ENCODE measurements at places on chromosomes 4 and X. TPM values are rescaled to one million over a fixed set of nuclear protein-coding genes. Genes with fewer than 3 reads are reported as not detected.

- DNase-seq: no peak
Measured at GRCh38 chr4:183223053-183223452, 97.0 kb downstream of the CLDN22 start.

DNA sequence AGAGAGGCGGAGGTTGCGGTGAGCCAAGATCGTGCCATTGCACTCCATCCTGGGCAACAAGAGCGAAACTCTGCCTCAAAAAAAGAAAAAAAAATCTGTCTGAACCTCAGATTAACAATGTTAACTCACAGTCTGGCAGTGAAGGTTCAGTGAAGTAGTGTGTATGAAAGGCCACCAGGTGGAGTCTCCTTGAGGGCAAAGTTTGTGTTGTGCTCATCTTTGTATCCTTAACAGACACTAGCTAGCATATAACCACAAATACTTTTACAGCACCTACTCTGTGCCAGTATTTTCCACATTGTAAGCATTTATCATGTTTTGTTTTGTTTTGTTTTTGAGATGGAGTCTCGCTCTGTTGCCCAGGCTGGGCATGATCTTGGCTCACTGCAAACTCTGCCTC is 46.0 kb upstream of the MGST2 start:
- peak; percentile 39 for DNase-seq

- no peak for DNase-seq
Measured at GRCh38 chr4:108432418-108432817, 188.0 kb upstream of the RPL34 start.

DNA sequence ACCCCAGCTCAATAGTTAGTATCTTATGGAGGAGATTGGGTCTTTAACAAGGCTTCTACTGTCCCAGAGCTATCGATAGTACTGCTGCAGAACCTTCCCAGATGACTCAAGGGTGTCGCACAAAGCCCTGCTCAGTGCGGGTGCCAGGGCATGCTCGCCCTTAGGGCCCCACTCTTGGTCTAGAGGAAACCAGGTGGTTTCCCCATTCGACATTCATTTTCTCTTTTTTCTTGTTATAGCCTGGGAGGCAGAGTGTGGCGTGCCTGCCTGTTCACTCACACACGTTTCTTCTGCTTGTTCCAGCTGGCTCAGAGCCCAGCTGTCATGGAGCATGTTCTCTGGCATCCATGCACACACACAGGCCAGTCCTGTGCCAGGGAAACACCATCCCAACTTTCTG is 144.5 kb downstream of the SMIM20 start:
- no peak for DNase-seq

DNA sequence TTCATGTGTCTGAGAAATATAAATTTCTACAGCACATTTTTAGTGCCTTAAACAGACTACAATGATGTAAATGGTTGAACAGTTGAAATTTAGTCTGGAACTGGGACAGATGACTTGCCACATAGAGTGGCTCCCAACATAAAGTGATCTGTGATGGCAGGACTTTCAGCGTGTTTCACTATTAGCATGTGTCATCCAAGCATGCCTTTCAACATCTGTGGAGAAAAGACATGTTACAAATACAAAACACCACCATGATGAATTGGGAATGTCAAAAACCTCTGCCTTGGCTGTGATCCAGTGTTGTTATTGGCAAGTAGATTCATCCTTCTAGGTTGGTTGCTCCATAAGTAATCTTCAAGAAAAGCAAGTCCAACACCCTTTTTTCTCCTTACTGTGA is 348.7 kb downstream of the MAPK10 start:
- DNase-seq: peak; percentile 54

GRCh38 chrX:10254739-10255138 is 98.0 kb downstream of the CLCN4 start:
- DNase-seq: peak; percentile 38

DNA sequence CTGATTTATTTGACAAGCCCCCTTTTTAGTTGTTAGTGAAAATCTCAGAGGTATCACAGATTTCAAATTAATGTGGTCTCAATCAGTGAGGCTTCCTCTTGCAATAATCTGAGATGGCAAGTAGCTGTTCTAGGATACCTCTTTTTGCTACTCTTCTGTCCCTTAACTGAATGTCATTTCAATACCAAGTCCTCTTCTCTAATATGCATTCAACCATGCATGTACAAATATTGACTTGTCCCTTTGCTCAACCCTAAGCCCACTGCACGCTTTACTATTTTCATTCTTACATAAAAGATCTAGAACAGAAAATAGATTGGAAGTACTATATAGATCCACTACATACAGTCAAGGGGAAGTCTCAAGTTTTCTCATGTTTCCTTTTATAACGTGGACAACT is 164.2 kb downstream of the CBR4 start:
- no peak for DNase-seq

- peak; percentile 45 for DNase-seq
Measured at GRCh38 chr4:100302061-100303026, 112.1 kb upstream of the DDIT4L start.

The SPANXA1 gene
- total RNA-seq: not detected

DNA sequence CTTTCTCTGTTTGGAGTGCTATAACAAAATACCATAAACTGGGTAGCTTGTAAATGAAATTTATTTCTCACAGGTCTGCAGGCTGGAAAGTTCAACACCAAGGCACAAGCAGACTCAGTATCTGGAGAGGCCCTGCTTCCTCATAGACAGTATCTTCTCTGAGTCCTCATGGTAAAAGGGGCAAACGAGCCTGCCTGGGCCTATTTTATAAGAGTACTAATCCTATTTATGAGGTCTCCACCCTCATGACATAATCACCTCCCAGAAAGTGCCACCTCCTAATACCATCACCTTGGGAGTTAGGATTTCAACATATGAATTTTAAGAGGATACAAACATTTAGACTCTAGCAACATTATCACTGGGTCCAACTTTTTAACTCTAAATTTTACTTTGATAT is 200.3 kb downstream of the STPG2 start:
- DNase-seq: no peak

GRCh38 chrX:81174286-81174685 is 27.4 kb downstream of the HMGN5 start:
- DNase-seq: peak; percentile 16

All from dermis microvascular lymphatic vessel endothelial cell (primary cell).